ENCODE measurements at places on chromosomes 13 and 19.
A peak's percentile ranks its signal among the peaks of the same experiment; 100 is the strongest.

DNA sequence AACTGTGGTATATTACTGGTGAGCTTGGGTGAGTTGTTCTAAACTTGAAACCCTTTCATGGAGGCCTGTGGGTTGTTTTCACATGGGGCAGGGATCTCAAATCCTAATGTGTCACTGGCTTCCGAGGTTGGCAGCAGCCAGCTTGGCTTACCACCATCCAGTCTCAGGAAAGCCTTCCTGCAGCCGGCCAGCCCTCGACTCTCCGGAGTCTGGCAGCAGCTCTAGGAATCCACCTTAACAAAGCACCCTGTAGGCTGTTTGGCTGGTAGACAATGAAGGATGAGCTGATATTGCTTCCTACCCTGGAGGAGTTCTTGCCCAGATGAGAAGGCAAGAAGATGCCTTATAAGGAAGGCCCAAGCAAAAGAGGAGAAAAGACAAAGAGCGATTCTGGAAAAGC lies 188.3 kb downstream of the KLF12 start:
- DNase-seq = no peak

GRCh38 chr13:114311908-114312307 lies 2.4 kb upstream of the CHAMP1 start:
- DNase-seq = no peak

GRCh38 chr13:57408312-57408711 lies 223.2 kb upstream of the PCDH17 start:
- no peak for DNase-seq

GRCh38 chr13:21364357-21364756 lies 94.7 kb downstream of the ZDHHC20 start:
- no peak for DNase-seq

- DNase-seq = no peak
Measured at GRCh38 chr13:48635478-48635877, 18.3 kb upstream of the CYSLTR2 start.

GRCh38 chr13:114115796-114116195 lies 16.6 kb downstream of the RASA3 start:
- DNase-seq = no peak

DNA sequence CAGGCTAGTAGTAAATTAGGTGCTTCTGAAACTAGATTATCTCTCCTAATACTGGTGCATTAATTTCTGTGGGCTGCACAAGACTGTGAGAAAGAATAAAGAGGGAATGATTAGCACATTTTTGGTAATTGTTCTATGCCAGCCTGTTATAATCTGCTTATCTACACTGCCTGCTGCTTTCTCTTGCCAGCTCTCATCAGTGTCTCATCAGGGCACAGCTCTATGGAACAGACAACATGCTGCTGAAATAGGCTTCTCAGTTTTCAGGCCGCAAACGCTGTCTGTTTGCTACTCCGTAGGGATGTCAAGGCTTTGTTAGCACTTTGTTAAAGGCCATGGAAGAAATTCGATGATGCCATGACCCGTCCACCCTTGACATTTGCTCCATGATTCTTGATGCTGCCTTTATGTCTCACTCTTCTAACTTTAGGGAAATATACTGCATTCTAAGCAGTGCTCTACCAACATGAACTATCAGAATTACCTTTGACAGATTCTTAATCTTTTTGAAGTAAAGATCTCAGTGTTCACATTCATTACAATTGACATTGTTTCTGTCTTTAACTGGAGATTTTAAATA lies 84.0 kb upstream of the PRR20A start:
- no peak for DNase-seq

DNA sequence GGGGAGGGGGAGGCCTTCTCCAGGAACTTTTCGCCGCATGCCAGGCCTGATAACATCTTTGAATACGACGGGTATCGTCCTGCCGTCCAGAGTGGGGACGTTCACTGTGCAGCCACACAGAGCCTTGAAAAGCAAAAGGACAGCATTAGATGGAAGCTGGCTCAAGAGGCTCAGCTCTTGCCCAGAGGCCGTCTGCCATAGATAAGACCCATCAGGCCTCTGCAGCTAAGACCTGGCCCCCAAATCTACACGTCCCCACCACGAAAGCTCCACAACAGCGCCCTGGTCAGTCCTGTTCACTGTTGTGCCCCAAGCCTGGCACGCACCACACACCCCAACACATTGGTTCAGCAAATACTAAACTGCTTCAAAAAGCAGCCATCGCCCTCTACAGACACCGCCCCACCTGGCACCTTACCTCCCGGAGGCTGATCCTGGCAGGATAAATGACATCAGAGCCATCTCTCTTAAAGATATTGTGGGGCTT lies 2.1 kb downstream of the DNAJB1 start:
- DNase-seq = no peak

DNA sequence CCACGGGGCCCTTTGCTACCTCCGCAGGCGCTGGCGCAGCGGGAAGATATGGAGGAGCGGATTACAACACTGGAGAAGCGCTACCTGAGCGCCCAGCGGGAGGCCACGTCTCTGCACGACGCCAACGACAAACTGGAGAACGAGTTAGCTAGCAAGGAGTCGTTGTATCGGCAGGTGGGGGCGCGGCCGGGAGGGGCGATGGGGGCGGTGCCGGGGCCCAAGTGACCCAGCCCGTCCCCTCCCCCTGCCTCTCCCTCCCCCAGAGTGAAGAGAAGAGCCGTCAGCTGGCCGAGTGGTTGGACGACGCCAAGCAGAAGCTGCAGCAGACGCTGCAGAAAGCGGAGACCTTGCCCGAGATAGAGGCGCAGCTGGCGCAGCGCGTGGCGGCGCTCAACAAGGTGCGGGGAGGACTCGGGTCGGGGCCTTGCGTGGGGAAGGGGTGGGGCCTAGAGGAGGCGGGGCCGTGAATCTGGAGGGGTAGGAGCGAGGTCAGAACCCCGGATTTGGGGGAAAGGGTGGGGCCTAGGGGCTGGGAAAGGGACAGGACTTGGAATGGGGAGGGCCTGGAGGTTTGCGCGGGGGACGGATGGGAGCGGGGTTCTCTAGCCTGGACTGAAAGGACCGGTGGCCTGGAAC lies 13.7 kb downstream of the PPFIA3 start:
- no peak for DNase-seq

DNA sequence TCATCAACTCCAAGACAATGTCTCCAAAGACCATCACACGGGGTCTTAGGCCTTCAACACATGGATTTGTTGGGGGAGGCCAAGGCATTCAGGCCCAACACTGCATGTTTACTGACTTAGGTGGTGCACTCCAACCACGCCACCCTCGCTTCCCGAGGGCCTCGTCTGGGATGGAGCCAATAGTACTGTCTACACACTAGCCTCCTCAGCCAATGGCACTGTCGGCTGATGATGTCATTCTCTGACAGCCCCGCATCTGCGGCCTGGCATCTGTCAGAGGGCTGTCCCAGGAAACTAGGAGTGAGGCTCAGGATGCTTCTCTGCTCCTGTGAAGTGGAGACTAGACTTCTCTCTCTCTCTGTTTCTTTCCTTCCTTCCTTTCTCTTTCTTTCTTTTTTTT lies 96.6 kb downstream of the TEX26 start:
- DNase-seq = no peak

- peak; percentile 69 for DNase-seq
Measured at GRCh38 chr19:49469828-49470614, 4.0 kb upstream of the FLT3LG start.

DNA sequence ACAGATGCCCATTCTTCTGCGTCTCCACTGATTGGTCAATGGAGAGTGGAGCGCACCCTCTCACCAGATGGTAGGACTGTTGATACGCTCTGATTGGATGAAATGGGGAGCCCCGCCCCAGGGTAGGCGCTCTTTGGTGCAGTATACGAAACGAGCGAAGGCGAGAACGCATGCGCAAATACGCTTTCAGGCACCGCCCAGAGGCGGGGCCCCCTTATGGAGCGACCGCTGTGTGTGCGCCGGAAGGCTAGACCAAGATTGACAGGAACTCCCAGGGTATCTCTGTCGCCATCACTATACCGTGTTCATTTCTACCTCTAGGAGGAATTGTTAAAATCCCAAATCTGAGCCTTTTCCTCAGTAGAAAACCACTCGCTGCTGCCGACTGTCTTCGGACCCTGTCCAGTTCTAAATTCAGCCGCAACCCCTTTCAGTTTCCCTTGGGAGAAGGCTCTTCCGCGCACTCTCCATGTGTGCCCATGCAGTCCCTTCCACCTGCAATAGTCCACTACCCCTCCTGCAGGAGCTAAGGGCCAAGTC lies 720 bp upstream of the HNRNPL start:
- peak; percentile 29 for DNase-seq

GRCh38 chr19:3061182-3062161 lies 823 bp downstream of the TLE5 start:
- peak; percentile 43 for DNase-seq

GRCh38 chr19:51398096-51398704 lies 7.8 kb upstream of the C19orf84 start:
- no peak for DNase-seq

GRCh38 chr19:1882786-1883692 lies 2.3 kb downstream of the ABHD17A start:
- DNase-seq = no peak

DNA sequence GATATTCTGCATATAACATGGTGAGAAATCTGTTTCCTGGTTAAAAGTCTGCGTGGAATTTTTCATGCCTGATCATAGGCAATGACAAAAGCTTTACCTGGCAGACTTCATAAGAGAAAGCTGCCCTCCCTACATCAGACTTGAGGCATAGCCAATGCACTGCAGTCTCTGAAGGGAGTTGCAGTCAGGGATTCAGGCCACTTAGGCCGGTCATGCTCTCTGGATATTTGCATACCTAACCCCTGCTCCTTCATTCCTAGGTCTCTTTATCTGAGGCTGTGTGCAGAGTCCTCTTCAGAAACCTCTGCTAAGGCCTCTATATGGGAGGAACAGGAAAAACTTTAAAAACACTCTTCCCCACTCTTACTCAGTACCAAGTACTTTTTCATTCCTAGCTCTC lies 287.4 kb downstream of the PCDH17 start:
- DNase-seq = no peak

- DNase-seq = no peak
Measured at GRCh38 chr13:33388286-33388998, 102.9 kb upstream of the STARD13 start.

DNA sequence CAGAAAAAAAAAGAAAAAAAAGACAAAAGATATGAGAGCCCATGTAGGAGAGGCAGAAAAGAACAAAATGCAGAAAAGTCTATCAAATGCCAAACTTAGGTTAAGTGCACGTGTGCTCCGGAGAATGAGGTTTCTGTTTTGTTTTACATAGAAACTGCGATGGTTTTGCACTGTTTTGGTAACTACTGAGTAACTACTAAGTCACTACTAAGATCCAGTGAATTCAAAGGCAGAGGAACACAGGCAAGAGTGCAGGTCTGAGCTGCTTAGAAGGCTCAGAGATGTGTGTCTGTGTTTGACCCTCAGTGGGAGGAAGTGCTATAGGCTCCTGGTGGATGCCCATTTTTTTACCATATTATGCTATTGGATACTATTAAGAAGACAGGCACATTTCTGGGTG lies 299.3 kb downstream of the NDFIP2 start:
- DNase-seq = no peak

- DNase-seq = no peak
Measured at GRCh38 chr13:106601489-106601888, 33.6 kb upstream of the ARGLU1 start.

DNA sequence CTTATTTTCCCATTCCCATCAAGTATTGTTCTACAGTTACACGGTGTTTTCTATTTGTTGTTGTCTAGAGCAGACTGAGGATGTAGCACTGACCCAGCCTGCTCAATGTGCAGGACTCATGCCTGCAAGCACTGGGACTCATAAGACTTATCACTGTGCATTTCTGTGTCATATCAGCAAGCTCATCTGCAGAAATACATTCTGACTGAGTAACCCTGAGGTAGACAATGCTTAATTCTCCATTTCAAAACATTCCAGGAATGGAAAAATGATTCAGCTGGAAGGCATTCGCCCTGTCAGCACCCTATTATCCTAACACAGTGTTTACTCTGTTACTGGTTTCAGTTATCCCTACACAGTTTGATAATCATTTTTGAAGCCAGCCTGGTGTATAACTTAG lies 2506.4 kb downstream of the PCDH9 start:
- DNase-seq = no peak

GRCh38 chr19:17135001-17135853 lies 59.6 kb downstream of the MYO9B start:
- no peak for DNase-seq

- no peak for DNase-seq
Measured at GRCh38 chr13:74771964-74772363, 637.8 kb upstream of the KLF12 start.

DNA sequence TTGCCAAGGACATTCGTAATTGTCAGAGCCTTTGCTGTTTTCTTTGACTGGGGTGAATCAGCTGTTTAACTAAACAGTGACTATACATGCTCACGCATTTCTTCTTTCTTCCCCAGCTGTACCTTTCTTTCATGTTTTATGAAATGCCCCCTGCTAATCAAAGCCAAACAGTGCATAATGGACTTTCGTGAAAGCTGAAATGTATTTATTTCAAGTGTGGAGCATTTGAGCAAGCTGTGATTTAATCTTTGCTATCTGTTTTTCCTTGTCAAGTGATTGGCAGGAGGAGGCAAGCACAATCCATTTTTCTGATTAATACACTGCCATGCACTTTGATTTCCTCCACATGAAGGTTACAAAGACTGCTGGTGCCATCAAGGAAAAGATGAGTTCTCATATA lies 831.7 kb upstream of the SPRY2 start:
- DNase-seq = no peak

DNA sequence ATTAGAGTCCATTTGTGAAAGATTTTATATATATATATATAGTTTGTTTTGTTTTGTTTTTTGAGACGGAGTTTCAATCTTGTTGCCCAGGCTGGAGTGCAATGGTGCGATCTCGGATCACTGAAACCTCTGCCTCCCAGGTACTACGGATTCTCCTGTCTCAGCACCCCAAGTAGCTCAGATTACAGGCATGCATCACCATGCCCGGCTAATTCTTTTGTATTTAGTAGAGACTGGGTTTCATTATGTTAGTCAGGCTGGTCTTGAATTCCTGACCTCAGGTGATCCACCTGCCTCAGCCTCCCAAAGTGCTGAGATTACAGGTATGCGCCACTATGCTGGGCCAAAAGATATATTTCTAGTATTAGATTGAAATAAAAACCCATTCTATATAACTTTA lies 4.0 kb upstream of the ZNF701 start:
- no peak for DNase-seq

DNA sequence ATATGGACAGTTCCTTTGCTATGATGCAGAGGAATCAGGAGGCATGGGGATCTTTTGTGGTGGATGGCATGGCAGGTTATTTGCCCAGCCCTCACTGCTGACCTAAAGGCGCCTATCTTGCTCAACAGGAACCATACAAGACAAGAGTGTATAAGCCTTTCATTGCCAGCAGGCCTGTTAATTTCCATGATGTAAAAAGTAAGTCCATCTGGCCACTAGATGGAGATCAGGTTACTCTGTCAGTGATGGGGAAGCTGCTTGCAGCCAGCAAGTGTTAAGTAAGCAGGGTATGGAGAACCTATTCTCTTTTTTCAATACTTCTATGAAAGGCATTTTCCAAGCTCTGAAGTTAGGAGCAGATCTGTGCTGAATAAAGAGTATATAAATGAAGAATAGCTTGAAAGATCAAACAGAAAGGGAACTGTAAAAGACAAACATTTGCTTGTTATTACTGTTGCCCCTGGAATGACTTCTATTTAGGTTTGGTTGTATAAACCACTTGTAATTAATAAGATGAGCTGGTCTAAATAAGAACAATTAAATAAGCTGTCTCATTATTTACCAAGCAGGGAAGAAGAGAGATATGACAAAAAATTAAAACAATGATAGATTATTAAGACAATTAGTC lies 210.9 kb downstream of the RGCC start:
- DNase-seq = no peak

GRCh38 chr13:76830805-76831204 lies 55.4 kb downstream of the KCTD12 start:
- no peak for DNase-seq

Data from stimulated activated naive CD4-positive, alpha-beta T cell treated with Interleukin-2 at 50 U/mL for 16 hours (primary cell).